CD4-positive, alpha-beta T cell treated with Interleukin-1 beta for 1 hour (primary cell): ENCODE measurements at places on chromosomes 12 and 14.

GRCh38 chr14:56136571-56137452, 18.6 kb downstream of the PELI2 start:
- no peak for DNase-seq

GRCh38 chr14:99395909-99396530, 84.6 kb downstream of the SETD3 start:
- peak; percentile 11 for DNase-seq

GRCh38 chr12:26510354-26510674, 314.9 kb downstream of the SSPN start:
- DNase-seq = no peak

- DNase-seq = no peak
Measured at GRCh38 chr12:14810167-14810952, 3.6 kb downstream of the SMCO3 start.

GRCh38 chr14:79596551-79596950, 614.8 kb downstream of the DIO2 start:
- no peak for DNase-seq

GRCh38 chr14:25122211-25122610, 72.3 kb upstream of the STXBP6 start:
- no peak for DNase-seq

GRCh38 chr12:78457938-78458337, 406.6 kb upstream of the SYT1 start:
- DNase-seq = no peak

GRCh38 chr12:45494279-45494678, 235.2 kb upstream of the ARID2 start:
- no peak for DNase-seq

GRCh38 chr12:106046301-106046846, 92.4 kb downstream of the NUAK1 start:
- DNase-seq = no peak

DNA sequence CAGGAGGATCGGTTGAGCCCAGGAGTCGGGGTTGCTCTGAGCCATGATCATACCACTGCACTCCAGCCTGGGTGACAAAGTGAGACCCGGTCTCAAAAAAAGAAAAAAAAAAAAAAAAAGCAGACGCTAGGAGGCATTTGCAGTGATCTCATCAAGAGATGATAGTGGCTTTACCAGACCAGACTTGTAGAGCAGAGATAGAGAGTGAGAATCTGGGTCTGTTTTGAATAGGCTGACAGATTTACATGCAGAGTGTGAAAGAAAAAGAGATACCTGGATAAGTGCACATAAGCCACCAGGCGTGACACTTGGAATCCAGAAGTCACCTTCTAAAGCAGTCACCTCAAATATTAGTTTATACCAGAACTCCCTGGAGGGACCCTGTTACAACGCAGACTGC, 21.1 kb upstream of the FLRT2 start:
- no peak for DNase-seq

DNA sequence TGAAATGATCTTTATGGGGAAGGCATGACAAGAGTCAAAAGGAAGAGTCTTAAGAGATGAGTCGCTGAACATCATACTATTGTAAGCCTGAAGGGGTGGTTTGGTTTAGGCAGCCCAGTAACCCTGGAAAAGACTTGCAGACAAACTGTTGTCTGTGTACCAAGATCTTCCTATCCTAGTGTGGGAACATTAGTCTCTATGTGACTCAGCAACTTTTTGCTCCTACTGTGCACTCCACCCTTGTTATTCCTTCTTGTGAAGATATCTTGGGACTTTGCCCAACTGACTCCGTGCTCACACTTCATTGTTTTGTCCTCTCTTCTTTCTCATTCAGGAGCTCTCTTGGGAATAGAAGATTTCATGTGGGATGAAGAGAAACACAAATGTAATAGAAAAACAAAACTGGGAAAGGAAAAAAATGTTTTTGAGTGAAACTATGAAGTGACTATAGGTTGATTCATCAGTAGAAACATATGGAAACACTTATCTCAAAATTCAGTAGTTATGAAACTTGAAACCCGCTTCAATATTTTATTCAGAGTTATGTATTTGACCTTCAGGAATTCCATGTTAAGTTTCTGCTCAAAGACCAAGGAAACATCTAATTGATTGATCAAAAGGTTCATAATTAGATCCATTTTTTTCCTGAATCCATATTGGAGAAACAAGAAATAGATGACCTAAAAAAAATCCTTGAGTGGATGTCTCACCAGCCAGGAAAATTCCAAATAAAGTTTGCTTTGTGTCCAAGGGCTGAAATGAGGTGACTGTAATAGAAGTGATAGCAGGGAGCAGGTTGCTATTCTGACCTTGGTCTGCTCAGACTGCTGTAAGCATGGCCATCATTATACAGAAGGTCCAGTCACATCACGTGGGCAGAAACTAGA, 67.2 kb downstream of the BTG1 start:
- no peak for DNase-seq

DNA sequence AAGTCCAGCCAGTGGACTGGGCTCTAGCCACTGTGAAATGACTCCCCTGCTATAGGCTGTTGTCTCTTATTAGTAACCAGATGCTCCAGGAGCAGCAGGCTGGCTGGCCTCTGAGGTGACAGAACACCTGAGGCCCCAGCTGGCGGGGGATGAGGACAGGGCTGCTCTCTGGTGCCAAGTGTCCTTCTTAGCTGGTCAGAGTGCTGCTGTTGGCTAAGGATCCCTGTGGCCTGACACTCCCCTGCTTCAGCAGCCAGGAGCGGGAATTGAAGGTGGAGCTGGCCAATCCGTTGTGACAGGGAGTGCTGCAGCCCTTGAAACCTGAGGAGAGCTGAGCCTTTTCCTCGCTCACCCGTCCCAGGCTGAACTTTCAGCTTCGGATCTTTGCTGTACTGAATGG, 30.7 kb downstream of the TMEM229B start:
- DNase-seq = no peak

- DNase-seq = no peak
Measured at GRCh38 chr12:93449277-93449676, 7.5 kb upstream of the UBE2N start.

- DNase-seq = no peak
Measured at GRCh38 chr14:22780105-22780679, 13.7 kb downstream of the OXA1L start.

DNA sequence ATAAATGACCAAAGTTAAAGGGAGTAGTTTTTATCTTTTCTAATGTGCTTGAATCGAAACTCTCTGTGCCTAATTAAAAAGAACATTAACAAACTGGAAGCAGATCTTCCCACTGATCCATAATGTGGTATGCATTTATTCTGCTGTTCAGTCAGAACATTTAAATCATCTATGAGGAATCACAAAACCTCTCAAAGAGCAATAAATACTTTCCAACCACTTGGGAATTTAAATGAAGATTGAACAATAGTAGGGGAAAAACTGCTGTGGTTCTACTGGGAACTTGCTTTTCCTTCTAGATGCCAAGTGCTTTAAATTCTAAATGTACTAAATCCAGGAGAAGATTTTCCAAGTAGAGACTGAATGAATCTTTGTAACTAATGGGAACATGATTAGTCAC, 12.3 kb upstream of the CHPT1 start:
- DNase-seq = no peak

GRCh38 chr12:91074851-91075250, 17.0 kb upstream of the KERA start:
- DNase-seq = no peak

- no peak for DNase-seq
Measured at GRCh38 chr12:111761706-111762105, 5.0 kb upstream of the ALDH2 start.

DNA sequence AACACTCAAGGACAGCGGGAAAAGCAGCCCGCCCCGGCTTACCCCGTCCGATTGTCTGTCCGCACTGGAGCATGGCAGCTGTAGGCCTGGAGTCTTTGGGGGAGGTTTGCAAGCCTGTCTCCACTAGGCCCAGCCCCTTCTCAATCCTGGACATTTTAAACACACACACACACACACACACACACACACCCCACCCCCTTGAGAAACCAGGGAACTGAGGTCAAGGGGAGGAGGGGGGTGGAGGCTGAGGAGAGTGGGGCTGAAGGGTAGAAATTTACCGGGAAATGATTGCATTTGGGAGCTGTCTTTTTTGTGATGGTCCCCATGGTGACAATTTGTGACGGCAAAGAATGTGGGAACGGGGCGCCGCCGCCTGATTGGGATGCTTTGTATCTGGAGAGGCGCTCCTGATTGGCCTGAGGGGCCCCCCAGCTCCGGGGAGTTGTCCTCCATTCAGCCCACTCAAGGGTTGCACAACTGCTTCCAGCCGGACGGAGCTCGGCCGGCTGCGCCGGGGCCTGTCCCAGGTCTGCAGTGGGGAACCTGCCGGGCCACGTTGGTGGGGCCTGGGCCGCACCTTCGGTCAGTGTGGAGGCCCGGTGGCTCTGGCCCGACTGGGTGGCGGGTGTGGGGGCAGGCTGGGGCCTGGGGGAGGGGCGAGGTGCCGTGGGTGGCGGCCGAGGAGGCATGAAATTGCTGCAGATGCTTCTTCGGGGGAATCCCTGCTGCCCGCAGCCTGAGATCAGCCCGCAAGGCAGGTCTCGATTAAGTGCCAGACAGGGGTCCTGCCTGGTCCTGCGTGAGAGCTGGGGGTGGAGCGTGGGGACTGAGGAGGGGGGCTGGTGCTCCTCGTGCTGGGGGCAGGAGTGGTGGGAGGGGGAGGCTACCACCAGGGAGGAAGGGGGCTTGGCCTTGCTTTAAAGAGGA, at the start of gene FAM181A:
TSS of gene FAM181A (plus strand) at position 472 of the 927 bp plus-strand sequence. CDS start 942 bp downstream, outside the sequence.
- DNase-seq = no peak

DNA sequence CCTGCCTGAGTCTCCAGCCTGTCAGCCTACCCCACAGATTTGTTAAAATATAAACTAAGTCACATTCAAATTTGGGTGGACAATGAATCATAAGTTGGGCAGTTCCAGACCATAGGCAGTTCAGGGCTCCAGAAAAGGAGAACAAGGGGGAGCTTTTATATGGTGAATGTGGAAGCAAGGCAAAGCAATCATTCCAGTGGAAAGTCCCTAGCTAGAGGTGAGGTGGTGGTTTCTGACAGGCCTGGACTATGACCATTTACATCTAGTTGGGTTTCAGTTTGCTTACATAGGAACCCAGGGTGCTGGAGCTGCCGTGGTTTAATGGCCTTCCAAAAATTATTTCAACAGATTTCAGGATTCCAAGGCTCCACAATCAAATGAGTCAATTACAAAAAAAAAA, 207.3 kb downstream of the AEBP2 start:
- no peak for DNase-seq

DNA sequence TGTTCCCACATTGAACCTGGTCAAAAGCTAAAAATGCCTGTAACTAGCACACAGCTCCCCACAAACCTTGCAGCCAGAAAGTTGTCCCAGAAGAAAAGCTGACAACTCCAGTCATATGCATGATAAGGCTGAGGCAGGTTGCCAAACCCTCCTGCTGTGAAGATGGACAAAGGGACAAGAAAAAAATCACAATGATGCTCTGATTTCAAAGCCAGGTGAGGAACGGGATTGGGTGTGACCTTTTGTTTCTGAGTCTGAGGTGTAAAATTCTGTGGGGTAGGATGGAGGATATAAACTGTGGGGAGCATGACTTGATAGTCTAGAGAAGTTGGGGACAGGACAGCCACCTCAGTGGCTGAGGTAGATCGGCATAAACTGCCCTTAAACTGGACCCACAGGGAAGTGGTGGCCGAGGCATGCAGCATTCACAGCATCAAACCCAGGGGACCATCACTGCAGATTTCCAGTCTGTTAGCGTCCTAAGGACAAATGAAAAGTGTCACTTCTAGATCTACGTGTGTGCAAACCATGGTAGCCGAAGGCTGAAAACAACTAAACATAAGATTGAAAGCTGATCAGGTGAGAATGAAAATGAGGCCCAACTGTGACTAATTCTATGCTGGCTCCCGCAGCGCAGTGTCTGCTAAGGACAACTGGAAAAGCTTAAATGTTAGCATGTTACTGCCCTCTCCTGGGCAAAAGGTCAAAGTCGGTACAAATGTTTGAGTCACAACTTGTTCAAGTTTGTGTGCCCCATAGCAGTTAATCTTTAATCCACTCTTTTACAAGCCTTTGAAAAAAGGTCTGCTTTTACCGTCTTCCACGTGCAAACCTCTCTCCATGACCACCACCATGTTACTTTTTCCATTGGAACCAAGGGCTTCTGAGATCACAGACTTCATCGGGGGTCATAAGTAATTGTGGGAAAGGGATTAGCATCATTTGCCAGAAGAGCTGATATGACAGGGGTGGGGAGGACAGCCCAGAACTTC, 39.8 kb downstream of the GRIN2B start:
- no peak for DNase-seq

- peak; percentile 27 for DNase-seq
Measured at GRCh38 chr12:112170376-112170775, 45.0 kb downstream of the TRAFD1 start.

DNA sequence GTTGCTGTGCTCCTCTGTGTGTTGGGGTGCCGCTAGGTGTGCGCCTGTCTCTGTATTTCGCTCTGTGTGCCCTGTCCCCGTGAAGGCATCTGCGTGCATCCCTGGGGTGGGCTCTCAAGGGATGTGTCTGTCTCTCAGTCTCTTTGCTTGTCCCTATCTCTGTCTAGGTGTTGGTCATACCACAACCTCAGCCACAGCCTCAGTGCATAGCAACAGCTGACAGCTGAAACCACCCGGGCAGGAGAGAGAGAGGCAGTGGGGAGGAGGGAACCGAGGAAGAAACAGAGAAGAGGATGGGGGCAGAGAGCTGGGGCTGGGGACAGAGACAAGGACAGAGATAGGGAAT, 953 bp upstream of the NXPH4 start:
- DNase-seq = peak; percentile 56

DNA sequence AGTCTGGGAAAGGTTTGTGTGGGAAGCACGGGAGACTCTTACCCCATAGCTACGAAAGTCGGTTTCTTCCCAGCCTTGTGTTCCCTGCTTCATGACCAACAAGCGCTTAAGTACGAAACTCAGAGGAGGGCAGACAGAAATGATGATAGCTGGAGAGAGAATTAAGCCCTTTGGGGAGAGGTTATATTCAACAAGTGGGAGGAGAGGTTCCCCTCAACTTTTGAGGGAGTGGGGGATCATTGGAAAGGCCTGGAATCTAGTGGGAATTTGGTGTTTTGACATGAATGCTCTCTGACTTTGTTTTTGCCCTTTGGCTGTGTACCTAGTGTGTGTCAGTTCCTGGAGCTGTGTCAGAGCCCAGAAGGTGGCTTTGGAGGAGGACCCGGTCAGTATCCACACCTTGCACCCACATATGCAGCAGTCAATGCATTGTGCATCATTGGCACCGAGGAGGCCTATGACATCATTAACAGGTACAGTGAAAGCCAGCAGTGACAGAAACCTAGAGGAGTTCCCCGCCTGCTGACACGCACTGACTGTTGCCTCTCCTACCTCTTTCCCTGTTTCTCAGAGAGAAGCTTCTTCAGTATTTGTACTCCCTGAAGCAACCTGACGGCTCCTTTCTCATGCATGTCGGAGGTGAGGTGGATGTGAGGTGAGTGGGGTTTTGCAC, 40.6 kb downstream of the FNTB start:
- no peak for DNase-seq

GRCh38 chr12:30805959-30806358, 51.2 kb upstream of the CAPRIN2 start:
- DNase-seq = no peak

GRCh38 chr12:22684140-22685118, 59.5 kb downstream of the ETNK1 start:
- peak; percentile 42 for DNase-seq

- DNase-seq = no peak
Measured at GRCh38 chr14:67919259-67920032, 99.9 kb downstream of the RAD51B start.

GRCh38 chr12:128305336-128305892, 38.4 kb downstream of the TMEM132C start:
- no peak for DNase-seq

GRCh38 chr14:101078170-101078891, 174.8 kb upstream of the RTL1 start:
- DNase-seq = no peak

GRCh38 chr12:57005980-57006808, at the start of gene ZBTB39:
Gene ZBTB39 (minus strand): TSS chr12:57006546. CDS start chr12:57004917, 1,629 bp downstream.
- DNase-seq = peak; percentile 76

- no peak for DNase-seq
Measured at GRCh38 chr12:54134850-54135249, 53.9 kb downstream of the SMUG1 start.
